ENCODE measurements at places on chromosomes 6 and 20. TPM values are rescaled to one million over a fixed set of nuclear protein-coding genes. Genes with fewer than 3 reads are reported as not detected.

The PEDS1 gene
- total RNA-seq, result 46.6 TPM

The ENPP3 gene
- 0.17 TPM for total RNA-seq

GRCh38 chr6:143399176-143399575 is 51.3 kb downstream of the ADAT2 start:
- DNase-seq, result no peak

DNA sequence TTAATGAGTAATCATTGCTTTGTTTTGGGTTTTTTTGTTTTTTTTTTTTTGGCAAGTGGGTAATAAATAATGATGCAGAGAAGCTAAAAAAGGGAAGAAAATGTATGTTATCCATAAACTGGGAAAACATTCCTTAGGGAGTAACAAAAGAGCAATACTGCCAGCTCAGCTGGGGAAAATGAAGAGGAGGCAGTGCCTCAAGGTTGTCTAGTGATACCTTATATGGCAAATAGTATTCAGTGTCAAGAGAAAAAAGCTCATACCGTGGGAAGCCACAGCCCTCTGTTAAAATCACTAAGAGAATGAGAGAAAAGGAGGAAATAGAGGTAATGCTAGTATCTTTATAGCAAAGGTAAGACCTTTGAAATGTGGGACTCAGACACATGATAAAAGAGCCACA is 47.1 kb upstream of the SMLR1 start:
- no peak for DNase-seq

GRCh38 chr6:159467473-159468041 is 225.5 kb downstream of the SOD2 start:
- no peak for DNase-seq

Measured in epithelial cell of proximal tubule (primary cell).